NCI-H82 (cell line): ENCODE measurements at places on chromosomes 12 and 14.

DNA sequence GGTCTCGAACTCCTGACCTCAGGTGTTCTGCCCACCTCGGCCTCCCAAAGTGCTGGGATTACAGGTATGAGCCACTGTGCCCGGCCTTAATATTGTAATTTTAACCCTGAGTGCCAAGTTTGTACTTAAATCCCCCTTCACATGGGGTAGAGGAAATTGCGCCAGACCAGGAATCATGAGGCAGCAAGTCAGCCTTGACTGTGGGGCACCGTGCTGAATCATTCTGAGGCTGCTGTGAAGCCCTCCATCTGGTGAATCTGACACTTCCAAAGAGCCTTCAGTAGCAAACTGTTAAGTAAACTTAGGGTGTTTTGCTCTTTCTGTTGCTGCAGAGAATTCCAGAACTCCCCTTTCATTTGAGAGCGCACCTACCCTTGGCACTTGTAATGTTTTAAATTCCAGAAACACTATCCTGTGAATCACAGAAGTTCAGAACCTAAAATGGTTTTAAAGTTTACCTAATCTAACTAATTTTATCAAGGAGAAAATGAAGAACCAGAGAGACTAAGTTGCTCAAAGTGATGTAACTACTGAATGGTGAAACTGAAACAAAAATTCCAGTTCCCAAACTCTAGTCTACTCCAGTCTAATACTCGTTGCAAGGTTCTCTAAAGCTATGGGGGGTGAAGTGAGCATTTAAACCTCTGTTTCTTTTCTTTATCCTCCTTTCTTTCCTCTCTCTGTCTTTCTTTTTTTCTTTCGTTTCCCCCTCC is 7.5 kb downstream of the HEBP1 start:
- no peak for DNase-seq

DNA sequence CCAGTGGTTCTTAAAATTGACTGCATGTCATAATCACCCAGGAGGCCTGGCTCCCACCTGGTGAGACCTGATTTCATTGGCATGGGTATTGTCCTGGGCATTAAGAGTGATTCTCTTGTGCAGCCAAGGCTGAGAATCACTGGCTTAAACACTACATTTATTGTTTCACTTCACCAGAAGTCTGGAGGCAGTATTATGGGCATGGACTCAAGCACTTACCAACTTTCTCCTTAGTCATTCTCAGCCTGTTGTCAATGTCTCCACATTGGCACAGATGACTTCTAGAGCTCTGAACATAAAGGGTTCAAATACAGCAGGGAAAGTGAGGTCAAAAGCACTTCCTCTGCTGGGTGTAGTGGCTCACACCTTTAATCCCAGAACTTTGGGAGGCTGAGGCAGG is 25.6 kb upstream of the GCH1 start:
- DNase-seq: no peak

GRCh38 chr12:57767305-57767698 is 424 bp upstream of the CYP27B1 start:
- peak; percentile 93 for DNase-seq

GRCh38 chr12:3571724-3572123 is 80.7 kb downstream of the PRMT8 start:
- DNase-seq: no peak

- DNase-seq: no peak
Observed at GRCh38 chr12:87883806-87884205, 145.4 kb downstream of the C12orf50 start.

DNA sequence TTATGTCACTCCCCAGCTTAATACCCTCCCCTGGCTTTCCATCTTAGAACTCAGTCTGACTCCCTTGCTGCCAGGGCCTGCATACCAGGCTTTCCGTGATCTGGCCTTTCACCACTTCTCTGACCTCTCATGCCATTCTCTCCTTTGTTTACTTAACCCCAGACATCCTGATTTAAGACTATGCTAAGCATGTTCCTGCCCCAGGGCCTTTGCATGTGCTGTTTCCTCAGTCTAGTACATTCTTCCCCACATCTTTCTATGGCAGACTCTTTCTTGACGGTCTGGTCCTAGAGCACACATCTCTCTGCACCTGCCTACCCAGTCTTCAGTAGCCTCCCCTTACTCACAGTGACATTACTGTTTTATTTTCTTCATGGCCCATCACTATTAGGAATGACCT is 42.2 kb downstream of the PLXNC1 start:
- DNase-seq: peak; percentile 56

- DNase-seq: peak; percentile 74
Observed at GRCh38 chr12:121513464-121514183, 67.2 kb downstream of the KDM2B start.
